ENCODE measurements at places on chromosomes 16 and 17.
A peak's percentile ranks its signal among the peaks of the same experiment; 100 is the strongest.

GRCh38 chr16:54145881-54146280, 140.7 kb downstream of the IRX3 start:
- no peak for DNase-seq

GRCh38 chr17:61816538-61816937, 46.8 kb downstream of the BRIP1 start:
- DNase-seq: no peak

DNA sequence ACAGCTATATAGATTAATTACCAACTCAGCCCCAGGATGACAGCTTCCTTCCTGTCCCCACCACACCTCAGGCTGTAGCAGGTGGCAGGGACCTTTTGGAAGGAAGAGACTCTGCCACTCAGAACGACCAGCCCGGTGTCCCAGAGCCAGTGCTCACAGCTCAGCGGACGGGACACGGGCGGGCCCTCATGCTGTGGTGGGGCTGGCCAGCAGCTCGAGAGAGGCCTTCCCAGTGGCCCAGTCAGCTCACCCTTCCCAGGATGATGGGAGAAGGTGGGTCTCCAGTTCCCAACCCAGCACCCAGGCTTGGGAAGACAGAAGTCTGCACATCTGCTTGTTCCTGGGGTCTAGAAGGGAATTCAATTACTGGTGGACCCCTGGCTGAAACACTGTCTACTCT, 10.5 kb downstream of the NUDT16L1 start:
- DNase-seq: no peak

- DNase-seq: no peak
Measured at GRCh38 chr17:680529-680928, 34.1 kb downstream of the VPS53 start.

DNA sequence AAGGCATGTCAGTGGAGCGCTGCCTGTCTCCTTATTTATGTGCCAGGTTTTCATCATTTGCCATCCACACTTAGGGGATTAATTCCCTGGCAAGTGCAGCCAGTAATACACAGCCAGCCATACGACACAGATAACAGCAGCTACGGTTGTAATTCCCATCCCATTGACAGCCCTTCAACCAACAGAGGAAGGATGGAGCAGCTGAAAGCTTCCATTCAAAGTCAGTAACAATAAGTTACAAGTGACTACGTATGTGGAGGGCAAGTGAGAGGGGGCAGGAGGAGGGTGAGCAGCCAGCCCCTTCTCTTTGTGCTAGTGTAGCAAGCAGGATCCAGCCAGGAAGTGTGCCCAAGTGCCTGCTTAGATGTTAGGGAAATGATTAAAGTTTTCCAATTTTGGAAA, 53.8 kb upstream of the LYRM9 start:
- no peak for DNase-seq

GRCh38 chr17:41513168-41513547, 5.5 kb downstream of the KRT15 start:
- DNase-seq: no peak

DNA sequence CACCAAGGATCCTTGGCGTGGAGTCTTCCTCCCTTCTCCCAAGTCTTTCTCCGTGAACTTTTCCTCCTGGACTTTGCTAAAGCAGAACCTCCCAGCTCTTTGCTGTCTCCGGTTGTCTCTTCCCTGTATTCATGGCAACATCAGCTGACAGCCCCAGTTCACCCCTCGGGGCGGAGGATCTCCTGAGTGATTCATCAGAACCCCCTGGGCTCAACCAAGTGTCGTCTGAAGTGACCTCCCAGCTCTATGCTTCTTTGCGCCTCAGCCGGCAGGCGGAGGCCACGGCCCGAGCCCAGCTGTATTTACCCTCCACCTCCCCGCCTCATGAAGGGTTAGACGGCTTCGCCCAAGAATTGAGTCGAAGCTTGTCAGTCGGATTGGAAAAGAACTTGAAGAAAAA, 943 bp downstream of the CNTROB start:
- DNase-seq: peak; percentile 34

- DNase-seq: no peak
Measured at GRCh38 chr17:69404399-69404798, 10.1 kb upstream of the MAP2K6 start.

- DNase-seq: no peak
Measured at GRCh38 chr17:63382826-63383225, 63.3 kb downstream of the CYB561 start.

DNA sequence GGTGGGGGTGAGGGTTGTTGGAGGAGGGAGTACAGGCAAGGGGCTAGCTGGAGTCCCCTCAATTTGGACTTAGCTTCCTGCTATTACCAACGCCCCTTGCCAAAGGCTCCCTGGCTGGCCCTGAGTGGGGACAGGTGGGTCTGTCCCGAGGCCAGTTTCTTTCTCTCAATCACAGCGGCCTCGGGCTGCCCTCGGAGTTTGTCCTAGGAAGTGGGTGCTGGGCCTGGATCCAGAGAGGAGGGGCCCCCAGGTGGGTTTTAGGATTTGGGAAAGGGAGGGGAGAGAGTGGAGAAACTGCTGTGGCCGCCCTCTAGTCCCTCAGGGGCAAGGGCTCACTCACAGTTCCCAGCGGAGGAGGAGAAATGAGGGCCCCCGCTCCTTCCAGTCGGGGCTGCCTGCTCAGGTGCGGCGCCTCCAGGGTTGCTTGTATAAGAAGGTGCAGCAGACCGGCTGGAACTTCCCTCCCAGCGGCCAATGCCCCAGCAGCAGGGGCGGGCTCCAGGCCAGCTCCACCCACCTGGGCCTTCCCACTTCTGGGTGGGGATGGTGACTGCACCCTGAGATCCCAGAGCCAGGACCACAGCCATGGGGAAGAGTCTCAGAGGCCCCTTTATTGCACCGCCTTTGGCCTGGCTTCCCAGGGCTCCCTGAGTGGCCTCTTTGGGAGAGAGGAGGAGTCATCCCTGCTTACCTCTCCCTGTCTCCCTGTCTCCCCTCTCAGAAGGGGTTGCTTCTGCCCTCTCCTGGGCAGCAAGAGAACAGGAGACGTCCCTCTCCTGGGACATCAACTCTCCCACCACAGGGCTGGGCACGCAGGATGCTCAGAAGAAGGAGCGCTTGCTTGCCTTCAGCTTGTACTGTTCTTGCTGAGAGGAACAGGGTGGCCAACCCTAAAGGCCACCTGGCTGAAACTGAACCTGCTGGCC, 112.0 kb upstream of the SMURF2 start:
- DNase-seq: no peak

- DNase-seq: no peak
Measured at GRCh38 chr16:16092925-16093627, 130.2 kb downstream of the ABCC6 start.

GRCh38 chr16:56734429-56734828, 4.5 kb downstream of the NUP93 start:
- no peak for DNase-seq

GRCh38 chr17:1076299-1076981, 79.5 kb downstream of the TIMM22 start:
- no peak for DNase-seq

DNA sequence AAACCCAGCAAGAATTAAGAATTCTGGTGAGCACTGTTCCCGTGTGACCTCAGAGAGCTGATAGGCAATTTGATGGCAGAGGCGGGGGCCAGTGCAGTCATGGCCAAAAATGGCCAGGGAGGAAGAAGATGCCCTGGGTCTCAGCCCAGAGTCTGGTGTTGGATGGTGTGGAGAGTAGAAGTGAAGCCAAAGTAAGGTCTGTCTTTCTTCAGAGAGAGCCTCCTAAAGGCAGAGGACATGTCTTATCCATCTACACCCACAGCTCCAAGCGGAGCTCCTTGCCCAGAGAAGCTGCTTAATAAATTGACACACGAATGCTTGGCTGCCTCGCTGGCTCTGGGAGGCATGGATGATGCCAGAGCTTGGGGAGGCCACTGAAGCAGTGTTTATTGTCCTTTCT, 19.7 kb upstream of the ZNF652 start:
- DNase-seq: no peak

DNA sequence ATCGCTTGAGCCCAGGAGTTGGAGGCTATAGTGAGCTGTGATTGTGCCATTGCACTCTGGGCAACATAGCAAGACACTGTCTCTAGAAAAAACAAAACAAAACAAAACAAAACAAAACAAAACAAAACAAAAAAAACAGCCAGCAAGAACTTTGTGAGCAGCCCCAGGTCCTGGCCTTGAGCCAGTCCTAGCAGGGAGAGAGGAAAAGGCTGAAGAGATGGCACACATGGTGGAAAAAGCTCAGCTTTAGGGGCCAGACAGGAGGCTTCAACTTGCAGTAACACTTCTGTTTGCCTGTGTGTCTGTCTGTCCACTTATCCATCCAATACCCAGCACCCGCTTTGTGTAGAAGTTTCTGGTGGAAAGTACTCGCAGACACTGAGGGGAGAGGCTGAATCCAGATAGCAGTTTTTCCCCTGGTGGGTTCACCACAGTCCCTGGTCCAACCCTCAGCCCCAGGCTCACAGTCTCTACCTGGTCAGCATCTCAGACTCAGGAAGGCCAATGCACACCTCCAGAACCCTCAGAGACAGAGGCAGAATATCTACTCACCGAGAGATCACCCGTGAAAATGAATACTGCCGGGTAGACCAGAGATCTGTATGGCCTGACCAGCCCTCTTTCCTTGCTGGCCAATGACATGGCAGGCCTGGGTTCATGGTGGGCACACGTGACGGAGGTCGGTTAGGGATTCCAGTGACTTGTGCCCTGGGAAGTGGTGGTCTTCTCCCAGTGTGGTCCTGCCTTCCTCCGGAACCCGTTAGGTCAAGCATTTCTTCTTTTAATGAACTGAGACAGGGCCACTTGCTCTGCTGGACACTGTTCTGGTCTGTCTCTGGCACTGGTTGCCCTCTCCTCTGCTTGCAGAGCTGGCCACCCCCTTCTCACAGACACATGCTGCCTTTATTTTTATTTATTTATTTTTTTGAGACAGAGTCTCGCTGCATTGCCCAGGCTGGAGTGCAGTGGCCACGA, 79.5 kb upstream of the DNAJA2 start:
- no peak for DNase-seq

DNA sequence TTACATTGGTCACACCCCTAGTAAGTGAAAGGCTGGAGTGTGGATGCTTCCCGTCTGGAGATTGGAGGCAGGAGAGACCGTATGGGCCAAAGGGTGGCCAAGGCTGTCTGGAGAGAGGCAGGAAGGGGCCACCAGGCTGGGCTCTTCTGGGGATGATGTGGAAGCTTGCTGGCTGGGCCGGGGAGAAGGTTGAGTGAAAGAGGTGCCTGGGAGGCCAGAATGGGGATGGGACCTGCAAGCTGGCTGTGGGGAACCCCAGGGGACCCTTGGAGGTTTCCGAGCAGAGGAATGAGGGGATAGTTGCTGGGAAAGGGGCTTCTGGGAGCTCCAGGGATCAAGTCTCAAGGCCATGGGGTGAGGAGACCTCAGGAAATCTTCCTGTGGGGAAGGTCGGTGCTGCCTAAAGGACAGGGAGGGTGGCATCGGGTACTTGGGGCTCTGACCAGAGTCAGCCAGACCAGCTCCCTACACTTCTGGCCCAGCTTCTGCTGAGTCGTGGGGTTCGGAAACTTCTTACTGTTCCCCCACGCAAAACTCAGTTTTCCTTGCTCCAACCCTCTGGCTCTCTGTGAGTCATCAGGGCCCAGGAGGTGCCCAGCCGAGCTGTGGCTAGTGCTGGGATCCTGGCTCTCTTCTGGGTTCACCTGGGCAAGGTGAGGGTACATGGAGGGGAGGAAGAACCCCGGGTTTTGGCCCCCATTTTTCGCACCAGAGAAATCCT, 3.1 kb downstream of the MRC2 start:
- no peak for DNase-seq

DNA sequence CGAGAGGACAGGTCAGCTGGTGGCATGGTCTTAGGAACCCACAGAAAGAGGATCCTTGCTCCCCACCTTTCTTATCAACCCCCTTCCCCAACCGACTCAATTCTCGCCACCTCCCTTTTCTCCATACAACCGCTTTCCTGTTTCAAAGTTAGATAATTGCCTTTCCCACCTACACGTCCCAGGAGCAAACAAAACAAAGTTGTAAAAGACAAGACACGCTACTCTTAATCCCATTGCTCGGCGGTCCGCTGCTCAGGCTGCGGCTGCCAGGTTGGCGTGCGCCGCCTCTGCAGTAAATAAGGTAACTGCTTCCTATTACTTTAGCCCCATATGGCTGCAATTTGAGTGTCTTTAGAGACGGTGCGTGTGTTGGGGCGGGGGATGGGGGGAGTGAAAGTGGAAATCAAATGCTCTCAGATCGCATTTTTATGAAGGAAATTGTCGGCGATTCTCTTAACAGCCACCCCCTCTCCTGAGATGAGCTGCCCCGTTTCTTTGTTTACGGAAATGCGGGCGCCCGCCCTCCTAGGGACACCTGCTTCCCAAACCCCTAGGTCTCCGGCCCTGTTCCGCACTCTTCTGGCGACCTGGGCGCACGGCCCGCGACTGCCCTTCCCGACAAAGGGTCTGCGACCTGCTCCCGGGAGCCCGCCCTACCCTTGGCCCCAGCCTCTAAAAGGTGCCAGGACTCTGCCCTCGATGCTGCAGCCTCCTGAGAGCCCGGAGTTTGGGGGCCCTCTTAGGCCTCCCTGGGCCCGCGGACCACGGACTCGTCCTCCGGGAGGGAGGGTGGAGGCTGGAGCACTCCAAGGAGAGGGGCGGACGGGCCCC, 3.7 kb upstream of the CBX8 start:
- peak; percentile 40 for DNase-seq

DNA sequence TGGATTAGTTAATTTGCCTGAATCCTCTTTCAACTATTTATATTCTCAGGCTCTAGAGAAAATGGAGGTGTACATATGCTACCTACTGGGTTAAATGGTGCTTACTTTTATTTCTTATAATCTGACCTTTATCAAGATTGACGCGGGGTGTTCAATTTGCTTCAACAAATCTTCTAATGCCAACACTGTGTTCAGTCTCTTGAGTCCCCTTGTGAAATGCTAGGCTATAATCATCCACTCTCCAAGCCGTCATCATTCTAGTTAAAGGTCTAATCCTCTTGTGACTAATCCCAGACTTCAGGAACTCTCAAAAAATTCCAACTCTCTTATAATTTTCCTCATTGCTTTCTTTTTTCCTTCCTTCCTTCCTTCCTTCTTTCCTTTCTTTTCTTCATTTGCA, 1396.2 kb downstream of the CDH8 start:
- DNase-seq: no peak

DNA sequence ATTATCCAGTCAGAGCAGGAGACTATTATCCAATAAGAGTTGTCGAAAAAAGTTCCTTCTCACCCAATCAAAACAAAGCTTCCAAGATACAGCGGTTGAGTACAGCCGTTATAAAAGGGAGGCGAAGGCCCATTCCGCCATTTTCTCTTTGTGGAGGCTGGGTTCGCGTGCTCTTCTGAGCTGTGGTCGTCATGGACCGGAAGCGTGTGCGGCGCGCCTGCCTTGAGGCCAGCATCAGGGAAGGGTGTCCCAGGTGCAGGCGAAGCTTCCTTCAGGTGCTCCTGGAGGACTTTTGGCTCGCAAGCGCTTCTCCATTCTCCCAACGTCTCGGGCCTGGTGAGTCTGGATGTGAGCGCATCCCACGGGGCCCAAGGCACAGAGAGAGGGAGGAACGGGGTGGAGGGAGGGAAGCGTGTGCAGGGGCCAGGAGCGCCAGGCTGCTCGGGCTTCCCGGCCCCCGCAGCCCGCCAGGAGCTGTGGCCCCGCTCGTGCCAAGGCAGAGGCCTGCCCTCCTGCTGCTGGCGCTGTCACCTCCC, 99.2 kb downstream of the GOSR1 start:
- DNase-seq: no peak

All from activated CD8-positive, alpha-beta memory T cell treated with anti-CD3 and anti-CD28 coated beads, Interleukin-2, amount 50 U/mL, for 4 hours (primary cell).